ENCODE measurements at places on chromosomes 2 and 18.

- no peak for DNase-seq
Measured at GRCh38 chr2:120402508-120402907, 56.6 kb downstream of the INHBB start.

DNA sequence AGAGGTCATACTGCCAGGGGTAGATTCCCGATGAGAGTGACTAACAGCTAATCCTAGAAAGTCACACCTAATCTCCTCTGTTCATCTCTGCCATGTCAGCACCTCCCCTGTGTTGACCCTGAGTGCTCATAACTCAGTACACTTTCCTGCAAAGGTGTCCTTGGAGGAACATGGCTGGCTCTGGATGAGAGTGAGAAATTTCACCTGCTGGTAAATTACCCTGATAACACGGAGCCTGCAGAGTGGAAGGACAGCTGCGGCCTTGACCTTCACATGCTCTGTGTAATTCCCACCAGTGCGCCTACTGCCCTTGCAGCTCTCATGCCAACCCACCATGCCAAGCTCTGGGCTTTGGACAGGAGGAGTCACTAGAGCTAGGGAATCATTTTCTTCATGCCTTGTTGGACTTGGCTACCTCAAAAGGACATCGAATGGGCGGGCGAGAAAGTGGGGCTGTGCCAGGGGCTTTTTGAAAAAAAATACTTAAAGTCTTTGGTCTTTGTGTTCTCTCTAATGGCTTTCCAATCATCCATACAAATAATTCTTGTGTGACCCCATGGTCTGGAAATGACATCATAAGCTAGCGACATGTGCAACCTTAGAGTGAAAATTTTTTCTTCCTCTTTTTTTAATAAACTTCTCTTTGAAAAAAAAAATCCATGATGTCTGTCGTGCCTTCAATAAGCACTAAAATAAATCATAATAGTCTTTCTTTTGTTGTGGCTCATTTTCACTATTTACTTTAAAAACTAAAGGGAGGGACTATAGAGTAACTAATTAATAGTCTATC lies 319.9 kb downstream of the MYCN start:
- no peak for DNase-seq

- DNase-seq: no peak
Measured at GRCh38 chr2:104850361-104851290, 3.3 kb upstream of the POU3F3 start.

DNA sequence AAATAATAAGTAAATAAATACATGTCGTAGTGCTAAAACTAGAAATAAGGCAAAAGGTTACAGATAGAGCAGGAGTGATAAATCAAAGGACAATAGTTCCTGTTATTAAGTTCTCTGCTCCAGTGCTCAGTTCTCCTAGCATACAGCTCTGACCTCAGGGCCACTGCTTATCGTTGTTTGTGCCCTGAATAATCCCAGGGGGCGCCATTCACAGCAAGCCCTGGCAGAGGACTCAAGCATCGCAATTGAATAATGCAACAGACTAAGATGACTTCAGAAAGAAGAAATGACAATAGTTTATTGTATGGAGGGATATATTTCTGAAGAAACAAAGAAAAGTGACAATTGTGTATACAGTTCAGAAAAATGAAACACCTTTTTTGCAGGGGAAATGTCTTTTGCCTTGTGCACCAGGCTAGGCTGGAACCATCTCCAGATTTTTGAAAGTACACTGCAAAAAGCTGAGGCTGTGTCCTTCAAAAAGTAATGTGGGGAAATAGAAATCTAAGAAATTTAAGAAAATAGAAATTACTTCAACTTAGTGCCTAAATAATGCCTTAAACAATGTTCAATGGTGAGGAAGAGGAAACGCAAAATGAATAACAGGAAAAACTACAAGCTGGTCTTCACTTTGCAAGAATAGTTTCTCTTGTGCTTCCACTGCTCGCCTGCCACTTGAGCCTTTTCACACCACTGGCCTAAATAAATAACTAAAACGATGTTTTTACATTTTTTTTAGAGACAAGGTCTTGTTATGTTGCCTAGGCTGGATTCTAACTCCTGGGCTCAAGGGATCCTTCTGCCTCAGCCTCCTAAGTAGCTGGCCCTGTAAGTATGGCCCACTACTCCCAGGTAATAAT lies 19.0 kb upstream of the CCNYL1 start:
- no peak for DNase-seq

- no peak for DNase-seq
Measured at GRCh38 chr18:8357320-8357719, 251.9 kb upstream of the RAB12 start.

DNA sequence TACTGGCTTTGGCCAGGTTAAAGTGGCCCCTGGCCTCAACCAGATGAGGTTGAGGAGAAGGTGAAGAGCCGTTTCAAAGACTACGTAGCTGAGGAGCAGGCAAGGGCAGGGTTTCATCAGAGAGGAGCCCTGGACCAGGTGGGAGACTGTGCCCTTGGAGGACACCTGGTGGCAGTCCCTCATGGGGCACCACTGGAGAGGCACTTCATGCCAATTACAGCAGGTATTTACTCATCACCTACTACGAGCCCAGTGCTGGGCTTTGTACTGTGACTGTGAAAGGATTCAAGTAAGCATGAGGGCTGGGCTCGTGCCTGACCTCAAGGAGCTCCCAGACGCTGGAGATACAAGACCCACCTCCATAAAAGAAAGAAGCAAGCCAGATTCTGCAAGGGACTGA lies 37.6 kb downstream of the SMAD7 start:
- DNase-seq: no peak

- DNase-seq: no peak
Measured at GRCh38 chr2:144774809-144775208, 254.9 kb upstream of the ZEB2 start.

DNA sequence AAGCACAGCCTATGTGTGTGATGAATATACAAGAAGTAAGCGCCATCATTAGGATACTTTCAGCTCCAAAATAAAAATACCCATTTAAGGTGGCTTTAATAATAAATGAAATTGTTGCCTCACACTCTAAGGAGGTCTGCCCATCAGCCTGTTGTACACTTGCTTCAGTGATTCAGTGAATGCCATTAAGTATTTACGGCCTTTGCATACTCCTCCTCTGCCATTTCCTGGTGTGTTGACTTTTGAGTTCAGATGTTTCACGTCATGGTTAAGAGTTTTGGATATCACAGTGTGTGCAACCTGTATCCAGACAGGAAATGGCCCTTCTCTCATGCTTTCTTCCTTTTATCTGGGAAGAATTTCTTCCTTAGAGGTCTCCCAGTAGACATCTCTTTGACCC lies 38.6 kb upstream of the SNORC start:
- DNase-seq: no peak

DNA sequence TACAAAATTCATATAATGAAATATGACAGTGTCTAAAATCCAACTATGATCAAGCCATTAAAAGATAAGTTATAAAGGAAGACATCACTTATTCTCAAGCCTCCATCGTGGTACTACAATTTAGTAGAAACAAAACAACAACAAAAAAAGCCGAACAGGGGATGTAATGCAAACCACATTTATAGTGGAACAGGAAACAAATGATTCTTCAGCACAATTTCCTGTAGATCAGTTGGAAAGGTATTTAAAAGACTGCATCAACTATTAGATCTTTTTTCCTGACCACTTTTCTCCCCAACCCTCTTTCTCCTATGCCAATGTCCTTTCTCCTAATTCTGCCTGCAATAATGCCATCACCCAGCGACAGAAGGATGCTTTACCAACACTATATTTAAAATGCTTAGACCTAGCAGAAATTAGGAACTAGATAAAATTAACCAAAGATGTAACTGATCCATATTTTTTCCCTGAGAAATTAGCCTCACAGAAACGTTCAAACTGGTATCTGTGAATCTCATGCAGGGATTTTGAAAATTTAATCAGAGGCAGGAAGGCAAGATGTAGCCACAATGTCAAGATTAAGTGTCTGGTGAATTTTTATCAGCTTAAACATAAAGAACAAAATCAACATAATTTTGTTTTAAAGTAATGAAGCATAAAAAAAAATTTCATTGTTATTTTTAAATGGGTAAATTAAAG lies 271.4 kb downstream of the TCF4 start:
- DNase-seq: no peak

- peak; percentile 24 for DNase-seq
Measured at GRCh38 chr2:55431982-55432627, 12.4 kb upstream of the CCDC88A start.

GRCh38 chr2:150165988-150166312 lies 321.5 kb downstream of the RND3 start:
- no peak for DNase-seq

DNA sequence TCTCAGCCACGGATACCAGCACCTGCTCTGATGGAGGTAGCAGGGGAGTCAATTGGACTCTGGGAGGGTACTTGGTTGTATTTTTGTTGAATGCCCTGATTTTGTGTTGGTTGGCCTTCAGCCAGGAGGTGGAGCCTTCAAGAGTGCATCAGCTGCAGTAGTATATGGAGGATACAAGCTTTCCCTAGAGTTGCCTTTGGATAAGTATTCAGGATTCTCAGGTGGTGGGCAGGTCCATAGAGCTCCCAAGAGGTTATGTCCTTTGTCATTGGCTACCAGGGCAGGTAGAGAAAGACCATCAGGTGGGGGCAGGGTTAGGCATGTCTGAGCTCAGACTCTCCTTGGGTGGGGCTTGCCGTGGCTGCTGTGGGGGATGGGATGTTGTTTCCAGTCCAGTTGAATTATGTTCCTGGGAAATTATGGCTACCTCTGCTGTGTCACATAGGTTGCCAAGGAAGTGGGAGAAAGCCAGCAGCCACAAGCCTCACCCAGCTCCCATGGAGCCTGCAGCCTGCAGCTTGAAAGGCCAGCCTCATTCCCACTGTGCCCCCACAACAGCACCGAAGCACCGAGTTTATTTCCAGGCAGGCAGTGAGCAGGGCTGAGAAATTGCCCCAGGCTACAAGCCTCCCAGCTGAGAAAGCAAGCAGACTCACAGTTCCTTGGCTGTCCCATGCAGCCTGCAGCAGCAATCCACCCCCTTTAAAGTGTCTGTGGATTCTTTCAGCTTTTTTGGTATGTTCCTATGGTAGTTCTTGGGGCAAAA lies 38.6 kb upstream of the CHST9 start:
- no peak for DNase-seq

DNA sequence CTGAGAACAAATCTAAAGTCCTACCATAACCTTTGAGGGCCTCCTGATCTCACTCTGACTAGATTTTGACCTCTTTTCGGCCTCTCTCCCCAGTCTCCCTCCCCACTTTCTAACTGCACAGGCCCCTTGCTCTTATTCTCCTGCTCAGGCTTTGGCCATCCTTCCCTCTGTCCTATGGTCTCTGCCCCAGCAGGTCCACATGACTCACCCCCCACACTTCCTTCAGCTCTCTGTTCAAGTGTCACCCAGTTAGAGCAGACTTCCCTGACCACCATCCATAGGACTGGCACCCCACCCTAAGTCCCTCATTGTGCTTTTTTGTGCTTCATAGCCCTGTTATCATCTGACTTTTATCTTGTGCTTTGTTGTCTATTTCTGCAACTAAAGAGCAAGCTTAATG lies 41.2 kb upstream of the NT5C1B start:
- DNase-seq: no peak

DNA sequence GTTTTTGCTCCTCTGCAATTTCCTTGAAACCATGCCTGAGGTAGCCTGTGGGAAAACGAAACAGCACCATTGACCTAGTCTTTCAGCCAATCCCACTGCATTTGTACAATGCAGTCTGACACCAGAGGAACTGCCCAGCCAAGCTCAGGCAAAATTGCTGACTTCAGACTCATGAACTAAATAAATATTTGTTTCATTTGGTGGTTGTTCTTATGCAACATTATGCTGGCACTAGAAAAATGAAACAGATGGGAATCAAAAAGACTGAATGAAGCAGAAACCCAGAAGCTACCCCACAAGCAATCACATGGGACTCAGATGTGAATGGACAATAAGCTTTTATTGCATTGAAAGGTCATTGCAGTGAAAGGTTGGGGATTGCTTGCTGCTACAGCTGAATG lies 1.7 kb downstream of the NAT8 start:
- DNase-seq: no peak

DNA sequence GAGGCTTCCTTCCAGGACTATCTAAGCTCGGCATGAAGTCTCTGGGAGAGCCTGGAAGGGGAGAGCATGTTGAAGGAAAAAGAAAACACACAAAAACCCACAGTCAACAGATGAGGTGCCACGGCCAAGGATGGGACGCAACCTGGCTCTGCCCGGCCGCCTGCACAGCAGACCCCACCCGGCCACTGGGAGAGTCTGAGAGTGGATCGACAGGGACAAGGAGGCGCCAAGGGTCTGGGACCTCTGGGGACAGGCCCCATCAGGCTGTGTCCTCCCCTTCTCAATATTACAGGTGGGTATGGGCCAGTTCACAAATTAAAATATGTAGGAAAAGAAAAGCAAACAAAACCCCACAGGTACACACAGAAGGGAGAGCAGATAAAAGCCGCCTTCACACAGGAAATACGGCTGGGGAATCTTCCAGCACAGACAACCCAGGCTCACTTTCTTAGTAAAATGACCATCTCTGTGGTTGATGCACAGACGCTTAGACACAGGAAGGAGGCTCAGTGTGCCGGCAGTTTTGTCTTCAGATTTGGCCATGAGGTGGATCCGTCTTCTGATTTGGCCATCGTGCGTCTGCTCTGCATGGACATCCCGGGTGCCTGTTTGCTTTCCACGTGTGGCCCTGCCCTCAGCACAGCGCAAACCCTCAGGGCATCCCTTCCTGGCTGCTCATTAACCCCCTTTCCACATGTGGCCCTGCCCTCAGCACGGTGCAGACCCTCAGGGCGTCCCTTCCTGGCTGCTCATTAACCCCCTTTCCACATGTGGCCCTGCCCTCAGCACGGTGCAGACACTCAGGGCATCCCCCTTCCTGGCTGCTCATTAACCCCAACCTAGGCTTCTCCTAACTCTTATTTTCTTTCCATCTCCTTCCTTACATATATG lies 138.4 kb downstream of the EIPR1 start:
- DNase-seq: no peak

GRCh38 chr2:134301099-134301927 lies 47.4 kb downstream of the MGAT5 start:
- peak; percentile 41 for DNase-seq

- no peak for DNase-seq
Measured at GRCh38 chr2:218963601-218964000, 4.1 kb downstream of the CDK5R2 start.

Data from tongue (tissue), 3 donors.